ENCODE measurements at places on chromosomes 6 and 20.

DNA sequence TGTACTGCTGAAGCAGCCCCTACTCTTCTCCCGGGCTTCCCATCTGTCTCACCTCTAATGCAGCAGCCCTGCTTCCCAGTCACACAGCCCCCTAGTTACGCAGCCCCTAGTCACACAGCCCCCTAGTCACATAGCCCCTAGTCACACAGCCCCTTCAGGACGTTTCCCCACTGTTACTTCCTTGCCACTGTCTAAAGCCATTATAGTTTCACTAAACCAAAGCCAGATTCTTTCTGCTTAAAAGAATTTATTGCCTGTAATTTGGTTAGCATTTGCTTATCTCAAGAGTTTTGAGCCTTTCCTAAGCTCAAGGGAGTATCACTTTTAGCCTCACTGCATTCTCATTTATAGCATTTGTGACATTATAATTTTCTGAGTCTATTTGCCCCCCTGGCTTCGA, 127.9 kb downstream of the LMBRD1 start:
- no peak for DNase-seq

- no peak for DNase-seq
These were observed 194.1 kb downstream of the SYNDIG1 start for GRCh38 chr20:24663496-24663895.

DNA sequence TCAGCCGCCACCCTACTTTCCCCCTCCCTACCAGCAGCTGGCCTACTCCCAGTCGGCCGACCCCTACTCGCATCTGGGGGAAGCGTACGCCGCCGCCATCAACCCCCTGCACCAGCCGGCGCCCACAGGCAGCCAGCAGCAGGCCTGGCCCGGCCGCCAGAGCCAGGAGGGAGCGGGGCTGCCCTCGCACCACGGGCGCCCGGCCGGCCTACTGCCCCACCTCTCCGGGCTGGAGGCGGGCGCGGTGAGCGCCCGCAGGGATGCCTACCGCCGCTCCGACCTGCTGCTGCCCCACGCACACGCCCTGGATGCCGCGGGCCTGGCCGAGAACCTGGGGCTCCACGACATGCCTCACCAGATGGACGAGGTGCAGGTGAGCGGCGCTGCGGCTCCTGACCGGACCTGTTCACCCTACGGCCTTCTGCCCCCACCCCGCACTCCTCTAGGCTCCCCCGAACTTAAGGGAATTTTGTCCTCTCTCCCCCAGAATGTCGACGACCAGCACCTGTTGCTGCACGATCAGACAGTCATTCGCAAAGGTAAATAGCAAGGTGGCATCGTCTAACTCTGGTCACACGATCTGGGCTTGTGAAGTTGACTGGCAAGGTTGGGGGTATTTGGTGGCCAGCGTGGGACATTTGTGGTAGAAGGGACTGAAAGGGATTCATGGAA, 2.3 kb downstream of the TFAP2C start:
- DNase-seq, result no peak

- DNase-seq, result no peak
These were observed 6.0 kb downstream of the CST7 start for GRCh38 chr20:24955045-24955444.

GRCh38 chr20:1274485-1275311, 8.6 kb downstream of the SNPH start:
- no peak for DNase-seq

GRCh38 chr6:165077876-165078275, 231.5 kb downstream of the C6orf118 start:
- DNase-seq, result no peak

GRCh38 chr6:41937861-41938574, 3.6 kb downstream of the CCND3 start:
- no peak for DNase-seq

- no peak for DNase-seq
These were observed 525.4 kb upstream of the ID4 start for GRCh38 chr6:19311786-19312185.

DNA sequence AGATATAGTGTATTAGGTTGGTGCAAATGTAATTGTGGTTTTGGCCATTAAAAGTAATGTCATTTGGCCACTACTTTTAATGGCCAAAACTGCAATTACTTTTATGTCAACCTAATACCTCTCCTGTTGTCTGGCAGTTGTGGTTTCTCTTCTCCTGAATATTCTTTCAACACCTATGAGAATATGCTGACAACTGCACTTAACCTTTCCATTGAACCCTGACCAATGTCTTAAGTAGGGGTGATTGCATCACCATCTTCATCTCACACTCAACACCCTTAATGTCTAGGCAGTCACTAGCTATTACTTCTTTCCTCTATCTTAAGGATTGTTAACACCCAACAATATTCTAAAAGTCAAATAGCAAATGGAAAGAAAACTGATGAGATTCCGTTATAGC, 200.5 kb upstream of the HSF2 start:
- no peak for DNase-seq

GRCh38 chr6:165266621-165267020, 42.8 kb downstream of the C6orf118 start:
- no peak for DNase-seq

GRCh38 chr20:9243986-9244385, 175.1 kb downstream of the PLCB4 start:
- DNase-seq, result no peak

DNA sequence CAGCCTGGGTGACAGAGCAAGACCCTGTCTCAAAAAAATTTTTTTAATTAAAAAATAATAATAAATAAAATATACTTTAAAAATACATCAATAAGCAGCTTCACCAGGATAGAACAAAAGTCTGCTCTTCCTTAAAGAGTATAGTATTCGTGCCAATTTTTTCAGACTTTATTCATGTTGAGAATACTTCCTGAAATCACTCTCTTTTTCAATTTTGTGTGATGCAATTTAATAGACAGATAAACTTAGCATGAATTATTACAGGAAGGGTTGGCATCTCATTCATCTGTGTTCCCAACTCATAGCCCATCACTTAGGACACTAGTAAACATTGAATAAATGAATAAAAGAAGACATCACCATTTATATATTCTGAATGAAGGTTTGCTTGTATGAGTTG, 52.4 kb downstream of the IPCEF1 start:
- no peak for DNase-seq

DNA sequence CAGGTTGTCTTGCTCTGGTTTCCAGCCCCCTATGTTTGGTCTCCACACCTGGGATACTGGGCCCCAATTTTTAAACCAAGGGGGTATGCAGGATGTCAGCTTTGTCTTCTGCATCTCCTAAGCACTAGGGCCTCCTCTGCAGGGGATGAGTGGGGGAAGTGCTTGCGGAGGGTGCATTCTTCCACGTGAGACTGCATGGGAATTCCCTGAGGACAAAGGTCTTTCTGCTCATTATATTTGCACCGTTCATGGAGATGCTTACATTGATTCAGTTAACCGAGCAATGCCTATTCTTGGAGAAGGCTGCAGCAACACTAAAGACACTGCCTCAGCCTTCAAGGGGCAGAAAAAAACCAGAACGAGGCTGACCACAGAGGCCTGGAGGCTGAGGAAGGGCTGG, 45.4 kb downstream of the RAB44 start:
- DNase-seq, result no peak

DNA sequence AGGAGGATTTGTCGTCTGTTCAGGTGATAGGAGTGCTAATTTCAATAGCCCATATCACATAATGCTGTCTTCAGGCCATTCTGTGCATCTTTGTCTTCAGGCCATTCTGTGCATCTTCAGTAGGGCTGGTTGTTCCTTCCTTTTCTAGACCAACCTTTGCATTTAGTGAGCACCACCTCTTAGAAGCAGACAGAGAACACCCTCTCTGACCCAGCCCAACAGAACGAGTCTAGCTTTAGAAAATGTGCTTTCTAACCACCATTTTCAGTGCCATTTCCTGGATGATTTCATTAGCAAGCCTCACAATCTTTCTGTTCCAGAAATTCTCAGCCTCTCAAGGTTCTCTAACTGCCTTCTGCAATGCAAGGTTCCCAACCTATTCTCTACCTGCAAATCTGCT, 215.3 kb upstream of the KCNQ5 start:
- DNase-seq, result no peak

GRCh38 chr6:111992851-111993250, 61.1 kb upstream of the CCN6 start:
- DNase-seq, result no peak
